Fibroblast of skin of right biceps (primary cell): ENCODE measurements at places on chromosomes 11 and 22.

DNA sequence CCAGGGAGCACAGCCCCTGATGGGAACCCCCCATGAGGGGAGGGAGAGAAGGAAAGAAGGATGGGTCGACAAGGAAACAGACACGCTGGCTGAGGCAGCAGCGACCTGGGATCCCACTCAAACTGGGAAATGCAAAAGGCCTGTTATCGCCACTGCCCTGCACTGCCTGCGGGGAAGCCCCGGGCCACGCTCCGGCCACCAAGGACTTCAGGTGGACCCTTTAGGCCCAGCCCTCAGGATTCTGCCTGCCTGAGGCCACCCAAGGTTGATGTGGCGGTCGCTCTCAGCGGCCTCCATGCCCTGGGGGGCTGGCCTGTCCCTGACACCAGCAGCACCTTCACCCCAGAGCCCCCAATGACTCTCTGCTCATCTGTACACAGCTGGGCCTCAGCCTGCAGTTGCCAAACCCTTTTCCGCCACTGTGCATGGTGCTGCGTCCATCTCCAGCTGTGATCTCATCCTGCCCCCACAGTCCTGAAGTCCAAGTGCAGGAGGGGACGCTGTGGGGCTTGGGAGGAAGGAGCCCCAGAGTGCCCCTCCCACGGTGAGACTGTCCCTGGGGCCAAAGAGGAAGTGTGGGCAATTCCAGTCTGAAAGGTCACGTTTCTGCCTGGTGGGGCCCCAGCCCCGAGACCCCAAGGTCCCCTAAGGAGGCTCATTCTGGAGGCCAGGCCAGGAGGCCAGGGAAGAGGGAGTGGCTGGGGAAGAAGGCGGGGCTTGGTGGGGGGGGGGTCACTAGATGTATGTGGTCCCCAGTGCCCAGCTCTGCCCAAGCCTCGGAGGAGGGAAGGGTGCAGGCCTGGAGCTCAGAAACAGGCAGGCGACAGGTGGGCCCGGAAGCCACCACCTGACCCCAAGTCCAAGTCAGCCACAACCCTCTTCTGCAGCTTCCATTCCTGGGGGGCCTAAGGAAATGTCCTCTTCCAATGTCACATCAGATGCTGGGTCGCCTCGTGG is 31.6 kb downstream of the OSBPL5 start:
- no peak for DNase-seq

DNA sequence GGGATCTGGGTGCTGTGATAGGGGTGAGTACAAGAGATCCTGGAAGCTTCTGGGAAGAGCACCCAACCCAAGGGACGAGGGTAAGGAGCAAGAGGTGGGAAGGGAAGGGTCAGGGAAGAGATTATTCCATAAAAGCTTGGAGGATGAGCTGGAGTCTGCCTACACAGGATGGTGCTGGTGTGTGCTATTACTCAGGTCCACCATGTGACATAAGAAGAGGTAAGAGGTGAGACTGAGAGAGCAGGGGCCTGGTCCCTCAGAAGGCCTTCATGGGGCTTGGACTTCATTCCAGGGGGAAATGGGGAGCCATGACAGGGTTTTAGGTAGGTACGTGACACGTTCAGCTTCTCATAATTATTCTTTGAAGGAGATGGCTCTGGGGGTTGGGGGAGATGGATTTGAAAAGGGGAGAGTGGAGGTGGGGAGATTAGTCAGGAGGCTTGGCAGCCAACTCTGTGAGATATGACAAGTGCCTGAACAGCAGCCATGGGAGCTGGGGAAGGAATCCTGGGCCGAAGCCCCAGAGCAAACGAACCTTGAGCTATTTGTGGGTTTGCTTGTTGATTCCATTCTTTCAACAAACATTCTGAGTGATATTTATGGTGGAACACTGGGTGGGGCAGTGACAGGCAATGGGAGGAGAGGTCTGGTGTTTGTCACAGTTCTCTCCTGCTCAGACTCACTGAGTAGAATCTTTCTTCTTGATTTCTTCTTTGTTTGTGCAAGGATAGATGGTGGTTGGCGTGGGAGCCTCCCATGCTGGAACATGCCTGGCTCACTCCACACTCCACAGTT is 11.2 kb upstream of the NCAM1 start:
- DNase-seq: no peak

DNA sequence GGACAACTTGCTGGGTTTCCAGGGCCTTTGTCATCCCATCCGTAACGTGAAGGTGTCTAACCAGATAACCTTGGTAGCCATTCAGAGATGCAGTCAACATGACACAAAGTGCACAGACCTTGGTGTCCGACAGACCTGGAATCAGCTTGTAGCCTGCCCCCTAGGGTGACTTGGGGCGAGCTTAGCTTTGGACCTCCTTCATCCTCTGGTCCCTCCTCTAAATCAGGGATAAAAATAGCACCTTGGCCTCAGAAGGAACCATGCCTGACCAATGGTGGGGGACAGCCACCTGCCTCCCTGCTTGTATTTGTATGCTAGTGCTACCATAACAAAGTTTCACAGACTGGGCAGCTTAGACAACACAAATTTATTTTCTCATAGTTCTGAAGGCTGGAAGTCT is 3.7 kb downstream of the SNRPD3 start:
- no peak for DNase-seq

- peak; percentile 10 for DNase-seq
Measured at GRCh38 chr11:38019072-38019775, 1421.2 kb upstream of the RAG2 start.

DNA sequence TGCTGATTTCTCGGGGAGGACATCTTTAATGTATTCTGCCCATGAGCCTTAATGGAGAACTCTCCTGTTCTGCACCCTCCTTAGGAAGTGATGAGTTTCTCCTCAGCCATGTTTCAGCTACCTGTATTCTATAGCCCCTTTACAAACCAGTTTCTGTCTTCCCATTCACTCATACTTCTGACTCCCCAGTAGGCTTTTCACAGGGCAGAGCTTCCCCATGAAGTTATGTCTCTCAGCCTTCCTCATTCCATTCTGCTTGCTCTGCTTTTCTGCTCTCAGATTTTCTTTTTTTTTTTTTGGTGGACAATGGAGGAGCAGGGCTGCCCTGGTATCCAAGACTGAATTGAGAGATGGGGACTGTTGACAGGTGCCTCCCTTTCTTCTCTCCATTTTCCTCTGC is 4.3 kb upstream of the OR52R1 start:
- no peak for DNase-seq

GRCh38 chr11:134581121-134581626 is 169.1 kb upstream of the B3GAT1 start:
- no peak for DNase-seq

DNA sequence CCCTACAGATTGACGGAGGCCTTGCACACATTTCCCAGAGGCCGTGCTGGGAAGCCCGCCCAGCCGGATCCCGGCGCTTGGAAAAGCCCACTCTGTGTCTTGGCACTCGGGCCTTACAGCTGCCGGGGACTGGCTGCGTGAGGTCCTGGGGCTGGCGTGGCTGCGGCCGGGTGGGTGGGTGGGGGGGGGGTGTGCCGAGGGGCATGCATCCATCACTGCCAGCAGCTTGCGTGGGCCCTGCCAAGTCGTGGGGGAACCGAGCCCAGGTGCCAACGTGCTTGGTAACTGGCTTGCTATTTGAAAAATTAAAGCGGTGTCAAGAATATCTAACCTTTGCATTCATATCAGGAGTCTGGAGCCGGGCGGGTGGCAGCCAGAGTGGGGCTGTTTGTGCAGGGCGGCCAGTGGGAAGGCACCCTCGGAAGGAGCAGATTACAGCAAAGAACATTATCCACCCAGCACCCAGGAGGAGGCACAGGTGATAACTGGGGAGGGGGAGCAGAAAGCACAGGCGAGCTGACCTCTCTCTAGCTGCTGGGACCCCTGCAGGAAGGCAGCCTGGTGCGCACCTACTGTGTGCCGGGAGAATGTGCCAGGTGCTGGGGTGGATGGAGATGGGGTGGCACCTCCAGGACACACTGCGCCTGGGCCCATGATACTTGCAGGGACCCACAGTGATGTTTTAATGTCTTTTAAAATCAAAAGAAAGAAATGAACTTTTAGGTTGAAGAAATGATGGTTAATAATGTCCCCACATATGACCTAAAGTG is 28.5 kb upstream of the SMIM38 start:
- DNase-seq: no peak

DNA sequence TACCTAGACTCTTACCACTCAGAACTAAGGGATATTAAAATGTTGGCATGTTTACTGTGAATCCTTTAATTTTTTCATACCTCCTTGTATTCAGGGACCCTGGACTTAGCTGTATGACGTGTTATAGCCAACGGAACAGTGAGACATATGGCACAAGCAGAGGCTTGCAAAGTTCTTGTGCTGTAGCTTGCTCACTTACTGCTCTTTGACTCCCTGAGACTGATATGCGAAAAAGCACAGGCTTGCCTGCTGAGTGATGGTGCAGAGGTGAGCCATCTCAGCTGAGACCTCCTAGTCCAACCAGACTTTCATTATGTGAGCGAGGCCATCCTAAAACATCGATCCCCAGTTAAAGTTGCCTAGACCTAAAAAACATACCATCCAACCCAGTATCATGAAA is 811.0 kb downstream of the METTL15 start:
- no peak for DNase-seq

DNA sequence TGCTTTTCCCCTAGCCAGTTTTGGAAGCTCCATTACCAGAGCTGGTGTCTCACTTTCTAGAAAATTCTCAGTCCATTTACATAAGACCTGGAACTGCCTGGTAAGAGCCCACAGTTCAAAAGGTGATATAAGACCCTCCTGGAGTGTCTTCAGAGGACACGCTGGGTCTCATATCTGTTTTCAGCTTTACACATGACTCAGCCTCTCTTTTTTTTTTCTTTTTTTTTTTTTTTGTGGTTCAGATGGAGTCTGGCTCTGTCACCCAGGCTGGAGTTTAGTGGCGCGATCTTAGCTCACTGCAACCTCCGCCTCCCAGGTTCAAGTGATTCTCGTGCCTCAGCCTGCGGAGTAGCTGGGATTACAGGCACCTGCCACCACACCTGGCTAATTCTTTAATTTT is 30.7 kb downstream of the WEE1 start:
- peak; percentile 27 for DNase-seq

- DNase-seq: peak; percentile 83
Measured at GRCh38 chr22:30208631-30209603, 37.6 kb downstream of the LIF start.

DNA sequence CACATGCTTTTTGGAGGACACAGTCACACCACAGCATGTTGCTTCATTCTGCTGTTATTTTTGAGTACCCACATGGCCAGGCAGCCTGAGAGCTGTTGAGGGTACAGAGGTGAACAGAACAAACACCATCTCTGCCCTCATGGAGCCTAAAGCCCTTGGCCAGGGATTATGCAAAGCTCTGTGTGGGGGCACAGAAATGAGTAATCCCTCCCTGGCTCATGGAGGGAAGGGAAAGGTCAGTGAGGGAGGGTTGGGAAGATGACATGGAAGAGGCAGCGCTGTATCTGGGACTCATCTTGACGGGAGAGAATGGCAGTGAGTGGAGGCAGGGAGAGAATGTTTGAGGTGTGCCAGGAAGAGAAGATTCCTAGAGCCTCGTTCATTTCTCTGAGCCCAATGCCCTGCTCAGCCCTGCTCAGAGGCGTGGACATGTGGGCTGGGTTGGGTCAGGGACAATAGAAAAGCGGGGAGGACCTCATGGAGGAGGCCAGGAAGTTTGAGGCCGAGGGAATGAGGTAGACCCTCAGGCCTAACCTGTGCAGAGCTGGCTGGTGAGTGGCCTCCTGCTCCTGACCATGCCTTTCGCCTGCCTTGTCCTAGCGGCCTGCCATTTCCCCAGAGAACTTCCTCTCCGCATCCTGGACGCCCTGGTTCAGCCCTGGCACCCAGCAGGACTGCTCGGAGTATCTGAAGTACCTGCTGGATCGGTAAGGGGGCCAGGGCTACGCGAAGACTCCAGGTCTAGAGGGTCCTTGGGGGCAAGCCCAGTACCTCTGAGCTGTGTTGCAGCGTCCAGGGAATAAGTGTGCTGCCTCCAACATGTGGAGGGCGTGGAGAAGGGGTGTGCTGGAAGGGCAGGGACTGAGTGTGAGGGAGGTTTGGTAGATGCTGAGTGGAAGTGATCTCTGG is 19.8 kb downstream of the USP35 start:
- DNase-seq: peak; percentile 37

DNA sequence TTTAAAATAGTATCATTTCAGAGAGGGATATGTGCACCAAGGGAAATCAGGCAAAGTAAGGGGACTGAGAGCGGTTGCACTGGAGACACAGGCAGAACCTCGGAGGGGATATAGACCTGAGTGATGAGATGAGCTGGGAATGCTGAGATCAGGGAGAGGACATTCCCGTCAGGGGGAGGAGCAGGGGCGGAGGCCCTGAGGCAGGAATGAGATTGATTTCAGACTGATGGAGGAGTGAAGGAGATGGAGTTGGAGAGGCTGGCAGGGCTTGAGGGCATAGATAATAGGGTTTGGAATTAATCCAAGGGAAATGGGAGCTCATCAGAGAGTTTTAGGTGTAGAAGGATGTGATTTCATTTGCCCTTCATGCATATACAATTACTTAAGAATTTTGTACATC is 13.2 kb downstream of the CD6 start:
- DNase-seq: no peak

GRCh38 chr11:93536101-93536861 is 6.9 kb downstream of the SMCO4 start:
- no peak for DNase-seq

DNA sequence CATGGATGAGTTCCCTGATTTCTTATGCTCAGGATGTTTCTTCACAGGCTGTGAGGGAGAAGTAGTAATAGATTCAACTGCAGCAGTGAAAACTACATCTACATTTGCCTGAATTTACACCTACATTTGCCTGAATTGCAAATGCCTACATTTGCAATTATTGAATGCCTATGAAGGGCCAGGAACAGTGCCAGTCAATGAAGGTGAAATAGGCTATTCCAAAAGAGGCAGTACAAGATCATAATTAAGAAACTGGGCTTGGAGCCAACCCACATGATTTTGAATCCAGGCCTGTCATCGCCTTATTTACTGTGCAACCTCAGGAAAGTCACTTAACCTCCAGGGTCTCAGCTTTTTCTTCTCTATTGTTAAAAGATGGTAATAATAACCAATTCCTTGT is 1353.3 kb downstream of the FAM181B start:
- DNase-seq: peak; percentile 1

DNA sequence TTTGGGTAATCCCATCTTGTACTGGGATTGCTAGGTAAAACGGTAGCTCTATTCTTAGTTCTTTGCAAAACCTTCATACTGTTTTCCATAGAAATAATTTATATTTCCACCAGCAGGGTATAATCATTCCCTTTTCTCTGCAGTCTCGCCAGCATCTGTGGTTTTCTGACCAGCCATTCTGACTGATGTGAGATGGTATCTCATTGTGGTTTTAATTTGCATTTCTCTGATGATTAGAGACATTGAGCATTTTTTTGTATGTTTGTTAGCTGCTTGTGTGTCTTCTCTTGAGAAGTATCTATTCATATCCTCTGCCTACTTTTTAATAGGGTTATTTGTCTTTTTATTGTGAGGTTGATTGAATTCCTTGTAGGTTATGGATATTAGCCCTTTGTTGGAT is 220.9 kb downstream of the PGR start:
- peak; percentile 85 for DNase-seq

- peak; percentile 15 for DNase-seq
Measured at GRCh38 chr11:67320011-67320410, 16.7 kb downstream of the SSH3 start.

DNA sequence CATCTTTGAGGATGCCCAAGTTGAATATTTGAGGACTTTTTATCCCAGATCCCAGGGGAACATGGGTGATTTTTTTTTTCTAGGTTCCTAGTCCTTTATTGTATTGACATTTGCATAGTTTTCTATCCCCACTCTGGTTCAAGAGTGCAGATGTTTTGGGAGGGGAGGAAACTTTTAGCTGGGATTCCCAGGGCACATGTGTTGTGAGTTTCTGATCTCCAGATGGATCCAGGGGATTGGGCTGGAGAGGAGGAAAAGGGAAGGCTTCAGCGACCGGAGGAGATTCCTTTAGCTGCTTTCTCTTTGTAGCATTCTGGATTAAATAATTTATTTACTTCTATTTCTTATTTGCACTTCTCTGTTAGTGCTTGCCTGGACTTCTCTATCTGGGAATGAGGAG is 14.7 kb upstream of the SORL1-AS1 start:
- no peak for DNase-seq
